ENCODE measurements at places on chromosomes 6 and 20.
A peak's percentile ranks its signal among the peaks of the same experiment; 100 is the strongest.

GRCh38 chr6:112286010-112286409 lies 31.6 kb upstream of the LAMA4 start:
- DNase-seq: peak; percentile 18

DNA sequence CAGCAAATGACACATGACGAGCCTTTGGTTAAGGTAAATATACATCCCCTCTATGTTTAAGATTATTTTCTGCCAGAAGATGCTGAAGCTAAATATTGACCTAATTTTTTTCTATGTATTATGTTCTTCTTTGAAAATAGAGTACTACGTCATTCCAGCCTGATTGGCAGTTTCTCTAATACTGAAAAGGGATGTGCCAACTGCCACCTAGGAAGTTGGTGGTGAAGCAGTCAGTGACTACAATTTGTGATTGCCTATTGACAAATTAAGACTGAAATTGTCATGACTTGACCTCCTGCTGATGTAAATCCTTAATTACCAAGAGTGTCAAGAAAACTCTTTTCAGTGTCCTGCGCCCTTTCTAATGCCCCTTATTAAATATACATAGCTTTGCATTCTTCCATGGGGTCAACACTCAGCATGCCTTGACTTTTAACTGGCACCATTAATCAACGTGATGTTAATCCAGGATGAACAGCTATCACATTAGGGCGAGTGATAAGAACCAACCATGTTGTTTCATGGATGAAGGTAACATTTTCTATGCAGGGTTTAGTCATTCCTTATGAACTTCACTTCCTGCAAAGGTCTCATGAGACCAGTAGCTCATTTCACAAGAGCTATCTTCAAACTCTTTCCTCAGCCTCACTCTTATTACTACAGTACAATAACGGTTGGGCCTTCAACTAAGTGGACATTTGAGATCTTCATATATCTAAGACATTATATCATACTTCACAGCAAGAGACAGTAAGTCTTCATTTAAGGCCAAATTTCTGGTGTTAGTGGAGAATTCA lies 22.5 kb upstream of the SGK1 start:
- no peak for DNase-seq

DNA sequence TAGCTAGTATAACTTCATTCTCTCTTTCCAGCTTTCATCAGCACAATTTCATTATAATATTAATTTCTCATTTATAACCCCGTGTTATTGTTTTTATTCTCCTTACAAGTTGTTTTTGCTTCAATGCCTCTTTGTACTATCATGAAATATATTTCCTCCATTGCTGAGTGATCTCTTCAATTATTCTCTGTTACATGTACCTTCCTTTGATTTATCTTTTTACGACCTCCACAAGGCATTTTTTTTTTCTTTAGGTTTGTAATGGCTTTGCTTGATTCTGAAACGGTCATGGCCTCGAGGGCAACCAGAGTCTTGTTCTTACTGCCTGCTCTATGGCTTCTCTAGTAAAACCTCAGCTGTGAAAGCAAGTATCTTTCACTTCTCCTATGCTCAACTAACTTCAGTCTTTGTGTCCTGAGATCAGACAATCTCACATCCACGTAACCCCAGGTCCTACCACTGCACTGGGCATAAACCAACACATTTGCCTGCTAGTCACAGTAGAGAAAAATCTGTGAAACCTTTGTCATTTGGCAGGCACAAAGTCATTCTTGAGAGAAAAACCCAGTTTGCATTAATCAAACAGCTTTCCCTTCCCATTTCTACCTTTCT lies 119.9 kb downstream of the UST start:
- no peak for DNase-seq

DNA sequence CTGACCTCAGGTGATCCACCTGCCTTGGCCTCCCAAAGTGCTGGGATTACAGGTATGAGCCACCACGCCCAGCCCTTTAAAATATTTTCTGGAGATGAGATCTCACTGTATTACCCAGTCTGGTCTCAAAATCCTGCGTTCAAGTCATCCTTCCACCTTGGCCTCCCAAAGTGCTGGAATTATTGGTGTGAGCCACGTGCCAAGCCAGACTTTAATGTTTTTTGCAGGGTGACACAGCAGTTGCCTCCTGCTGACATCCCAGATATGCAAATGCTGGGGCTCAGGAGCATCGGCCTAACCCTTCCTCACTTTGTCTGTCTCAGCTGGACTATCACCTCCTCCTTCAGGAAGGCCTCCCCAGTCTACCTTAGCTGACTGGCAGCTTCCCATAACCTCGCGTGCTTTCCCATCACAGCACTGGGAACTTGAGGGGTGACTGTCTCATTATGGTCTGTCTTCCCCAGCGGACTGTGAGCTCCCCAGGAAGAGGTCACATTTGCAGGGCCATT lies 14.3 kb upstream of the ID1 start:
- DNase-seq: no peak

DNA sequence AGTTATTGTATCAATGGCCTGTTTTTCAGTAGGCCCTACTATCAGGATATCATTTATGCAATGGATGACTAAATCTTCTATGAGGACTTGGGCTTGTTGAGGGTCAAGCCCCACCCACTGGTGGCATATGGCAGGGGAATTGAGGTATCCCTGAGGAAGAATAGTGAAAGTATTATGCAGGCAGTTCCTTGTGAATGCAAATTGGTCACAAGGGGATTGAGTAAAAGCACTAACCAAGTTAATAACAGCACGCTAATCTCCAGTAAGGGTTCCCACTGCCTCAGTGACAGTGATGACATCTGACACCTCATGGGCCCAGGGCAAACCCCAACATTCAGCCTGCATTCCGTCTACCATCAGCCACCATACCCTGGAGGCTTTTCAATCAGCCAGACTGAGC lies 14.9 kb downstream of the BPIFA1 start:
- no peak for DNase-seq

GRCh38 chr6:157291356-157291755 lies 32.0 kb downstream of the TMEM242 start:
- DNase-seq: no peak

- no peak for DNase-seq
These were observed 44.6 kb upstream of the AGPAT4 start for GRCh38 chr6:161318456-161318855.

- no peak for DNase-seq
These were observed 527.8 kb upstream of the FLRT3 start for GRCh38 chr20:14865169-14865568.

DNA sequence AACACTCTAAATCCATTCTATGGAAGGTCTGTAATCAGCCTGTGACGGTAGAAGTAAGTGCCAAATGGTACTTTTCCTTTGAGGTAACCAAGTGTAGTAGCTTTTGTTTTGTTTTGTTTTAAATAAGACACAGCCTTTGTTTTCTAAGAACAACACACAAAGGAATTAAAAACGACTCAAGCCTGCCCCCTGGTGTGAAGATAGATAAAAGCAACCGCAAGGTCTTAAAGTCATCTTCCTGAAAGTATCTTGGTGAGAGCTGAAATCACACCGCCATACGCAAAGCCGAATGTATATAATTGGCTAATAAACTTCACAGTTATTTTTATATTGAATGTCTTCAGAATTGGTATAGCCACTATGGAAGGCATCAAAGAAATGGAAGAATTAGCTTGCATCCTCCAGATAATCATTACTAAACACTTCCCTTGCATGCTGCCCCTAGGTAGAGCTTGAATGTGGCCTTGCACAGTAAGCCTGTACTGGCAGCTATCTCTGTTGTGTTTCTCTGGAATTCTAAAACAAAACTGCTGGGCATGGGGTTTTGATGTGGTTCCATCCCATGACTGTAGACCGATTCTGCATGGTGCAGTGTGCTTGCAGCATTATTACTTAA lies 95.6 kb downstream of the LAMP5 start:
- peak; percentile 31 for DNase-seq

- DNase-seq: no peak
These were observed 15.6 kb downstream of the ARHGAP40 start for GRCh38 chr20:38617011-38617829.

DNA sequence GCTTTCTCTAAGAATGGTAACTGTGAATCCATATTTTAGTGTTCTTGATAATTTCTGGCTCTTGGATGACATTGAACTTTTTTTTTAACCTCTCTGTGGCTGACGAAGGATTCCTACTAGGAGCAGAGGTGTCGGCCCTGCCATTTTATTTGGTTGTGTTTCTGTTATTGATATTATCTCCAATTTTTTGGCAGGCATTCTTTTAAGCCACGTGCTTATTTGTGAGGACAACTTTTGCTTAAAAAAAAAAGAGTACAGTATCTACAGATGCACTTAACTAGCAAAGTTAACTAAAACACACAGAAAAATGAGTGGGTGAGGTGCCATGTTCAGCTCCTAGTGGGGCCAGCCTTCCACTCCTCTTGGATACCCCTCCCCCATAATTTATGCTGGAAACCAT lies 1.1 kb downstream of the FANCE start:
- no peak for DNase-seq

GRCh38 chr20:574297-574942 lies 30.8 kb upstream of the CSNK2A1 start:
- no peak for DNase-seq

GRCh38 chr6:44263354-44264100 lies 1.8 kb downstream of the NFKBIE start:
- DNase-seq: no peak

DNA sequence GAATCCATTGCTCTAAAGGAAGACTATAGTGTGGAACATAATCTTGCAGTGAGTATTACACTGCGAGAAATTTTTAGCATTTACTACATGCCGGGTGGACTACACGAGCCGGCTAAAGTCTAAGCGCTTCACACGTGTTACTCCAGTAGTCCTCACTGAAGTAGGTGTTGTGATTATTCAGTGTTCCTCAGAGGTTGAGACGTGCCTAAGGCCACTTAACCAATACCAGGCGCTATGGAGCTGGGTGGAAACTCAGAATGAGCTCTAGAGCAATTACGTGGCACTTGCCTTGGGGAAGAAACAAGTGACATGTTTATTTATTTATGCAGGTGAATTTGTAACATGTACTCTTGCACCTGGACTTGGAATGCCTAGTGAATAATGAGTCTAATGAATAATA lies 46.4 kb downstream of the SASH1 start:
- no peak for DNase-seq

DNA sequence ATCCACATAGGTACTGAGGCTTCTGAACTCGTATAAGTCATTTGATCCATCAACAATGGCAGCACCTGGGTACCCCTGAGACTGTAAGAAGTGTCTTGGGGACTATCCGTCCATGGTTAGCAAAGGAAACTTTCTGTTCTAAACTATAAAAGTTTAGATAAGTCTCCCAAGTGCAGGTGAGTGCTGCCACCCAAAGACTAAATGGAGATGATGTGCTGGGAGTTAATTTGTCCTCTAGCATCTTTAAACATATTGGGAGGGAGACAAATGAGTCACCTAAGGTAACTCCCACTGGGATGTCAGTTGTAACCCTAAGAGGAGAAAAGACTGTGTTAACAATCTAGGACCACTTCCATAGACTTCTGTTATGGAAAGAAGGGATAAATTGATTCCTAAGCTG lies 6.2 kb downstream of the BEND6 start:
- DNase-seq: no peak

- DNase-seq: no peak
These were observed 6.7 kb downstream of the TGIF2 start for GRCh38 chr20:36579996-36580545.

DNA sequence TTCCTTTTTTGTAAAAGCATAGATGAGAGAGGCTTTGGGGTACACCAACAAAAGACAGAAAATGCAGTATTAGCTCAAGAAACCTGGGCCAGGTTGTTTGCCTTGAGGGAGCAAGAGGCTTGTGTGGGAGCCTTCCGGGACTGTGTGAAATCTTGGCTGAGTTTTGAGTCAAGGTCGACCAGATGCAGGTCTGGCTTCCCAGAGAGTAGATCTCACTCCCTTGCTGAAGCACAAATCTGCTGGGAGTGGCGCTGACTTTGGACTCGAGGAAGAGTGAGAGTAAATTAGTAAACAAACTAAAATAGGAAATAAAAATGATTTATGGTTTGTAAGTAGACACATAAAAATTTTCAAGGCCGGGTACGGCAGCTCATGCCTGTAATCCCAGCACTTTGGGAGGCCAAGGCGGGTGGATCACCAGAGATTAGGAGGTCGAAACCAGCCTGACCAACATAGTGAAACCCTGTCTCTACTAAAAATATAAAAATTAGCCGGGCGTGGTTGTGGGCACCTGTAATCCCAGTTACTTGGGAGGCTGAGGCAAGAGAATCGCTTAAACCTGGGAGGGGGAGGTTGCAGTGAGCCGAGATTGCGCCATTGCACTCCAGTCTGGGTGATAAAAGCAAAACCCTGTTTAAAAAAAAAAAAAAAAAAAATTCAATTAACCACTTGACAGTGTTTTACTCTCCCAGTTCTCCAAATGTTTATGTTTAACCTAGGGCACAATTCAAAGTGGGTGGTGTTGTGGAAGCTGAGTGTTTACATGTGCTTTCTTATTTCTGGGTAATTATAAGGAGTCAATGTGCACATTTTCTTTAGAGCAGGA lies 27.7 kb upstream of the EDN1 start:
- DNase-seq: no peak

GRCh38 chr6:136288566-136289326 lies 900 bp downstream of the BCLAF1 start:
- DNase-seq: peak; percentile 85

- no peak for DNase-seq
These were observed 11.0 kb downstream of the TBPL1 start for GRCh38 chr6:133964052-133964451.

- no peak for DNase-seq
These were observed 42.3 kb upstream of the TBC1D7 start for GRCh38 chr6:13370623-13371022.
